ENCODE measurements at places on chromosomes 1 and 21.

GRCh38 chr1:7703321-7704213 is 67.5 kb upstream of the VAMP3 start:
- DNase-seq = no peak

- DNase-seq = no peak
Observed at GRCh38 chr1:189510827-189511226, 966.8 kb downstream of the BRINP3 start.

GRCh38 chr1:56424744-56425493 is 154.4 kb downstream of the PLPP3 start:
- no peak for DNase-seq

- no peak for DNase-seq
Observed at GRCh38 chr1:243364866-243365265, 109.0 kb downstream of the SDCCAG8 start.

GRCh38 chr21:40160911-40161310 is 293.7 kb downstream of the PCP4 start:
- DNase-seq = no peak

- DNase-seq = no peak
Observed at GRCh38 chr1:59410457-59410856, 113.6 kb downstream of the FGGY start.

DNA sequence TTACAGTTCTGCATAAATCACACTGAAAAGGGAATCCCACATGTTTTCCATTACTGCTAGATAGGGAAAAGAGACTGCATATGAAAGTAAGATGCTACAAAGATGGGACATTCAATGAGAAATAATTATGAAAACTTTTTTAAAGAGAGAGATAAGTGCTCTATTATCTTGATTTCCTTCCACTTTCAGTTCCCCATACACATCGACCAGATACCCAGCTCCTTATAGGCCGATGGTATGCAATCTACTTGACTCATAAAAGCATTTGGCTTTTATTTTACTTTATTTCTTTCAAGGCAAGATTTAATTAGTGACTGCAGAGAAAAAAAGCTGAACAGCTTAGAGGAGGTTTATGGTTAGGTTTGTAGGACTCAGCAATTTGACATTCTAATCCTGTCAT is 13.1 kb downstream of the BRINP2 start:
- no peak for DNase-seq

DNA sequence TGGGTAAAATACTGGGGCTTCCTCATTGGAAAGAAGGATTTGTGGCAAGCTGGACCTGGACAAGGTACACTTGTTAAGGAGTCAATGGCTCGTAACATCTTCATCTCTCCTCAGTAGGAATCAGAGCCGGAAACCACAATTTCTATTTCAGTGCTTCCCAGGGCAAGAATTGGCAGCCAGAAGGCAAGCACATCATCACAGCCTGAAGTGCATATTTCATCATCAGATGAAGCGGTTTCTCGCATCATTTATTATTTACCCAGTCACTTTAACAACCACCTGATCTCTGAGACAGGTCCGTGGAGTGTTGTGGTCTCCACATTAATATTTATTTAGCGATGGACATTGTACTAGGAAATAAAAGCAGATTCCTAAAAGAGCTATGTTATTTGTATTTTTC is 55.0 kb downstream of the KCNJ15 start:
- no peak for DNase-seq

- no peak for DNase-seq
Observed at GRCh38 chr1:43511394-43511793, 19.3 kb upstream of the PTPRF start.

DNA sequence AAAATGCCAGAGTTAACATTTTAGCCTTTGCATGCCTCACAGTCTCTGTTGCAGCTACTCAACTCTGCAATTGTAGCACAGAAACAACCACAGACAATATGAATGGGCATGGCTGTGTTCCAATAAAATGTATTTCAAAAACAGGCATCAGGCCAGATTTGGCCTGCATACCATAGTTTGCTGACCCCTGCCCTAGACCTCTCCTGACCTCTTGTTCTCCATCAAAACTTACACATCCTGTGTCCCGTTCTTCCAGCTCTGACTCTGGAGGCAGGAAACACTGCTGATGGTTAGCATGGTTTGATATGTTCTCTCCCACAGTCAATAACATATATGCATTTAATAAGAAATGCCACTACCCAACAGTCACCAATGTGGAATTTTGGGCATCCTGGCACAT is 138.6 kb downstream of the LMX1A start:
- DNase-seq = no peak

- no peak for DNase-seq
Observed at GRCh38 chr1:89578151-89578550, 53.5 kb downstream of the LRRC8B start.

GRCh38 chr1:162405800-162406199 is 6.1 kb downstream of the SH2D1B start:
- DNase-seq = no peak

DNA sequence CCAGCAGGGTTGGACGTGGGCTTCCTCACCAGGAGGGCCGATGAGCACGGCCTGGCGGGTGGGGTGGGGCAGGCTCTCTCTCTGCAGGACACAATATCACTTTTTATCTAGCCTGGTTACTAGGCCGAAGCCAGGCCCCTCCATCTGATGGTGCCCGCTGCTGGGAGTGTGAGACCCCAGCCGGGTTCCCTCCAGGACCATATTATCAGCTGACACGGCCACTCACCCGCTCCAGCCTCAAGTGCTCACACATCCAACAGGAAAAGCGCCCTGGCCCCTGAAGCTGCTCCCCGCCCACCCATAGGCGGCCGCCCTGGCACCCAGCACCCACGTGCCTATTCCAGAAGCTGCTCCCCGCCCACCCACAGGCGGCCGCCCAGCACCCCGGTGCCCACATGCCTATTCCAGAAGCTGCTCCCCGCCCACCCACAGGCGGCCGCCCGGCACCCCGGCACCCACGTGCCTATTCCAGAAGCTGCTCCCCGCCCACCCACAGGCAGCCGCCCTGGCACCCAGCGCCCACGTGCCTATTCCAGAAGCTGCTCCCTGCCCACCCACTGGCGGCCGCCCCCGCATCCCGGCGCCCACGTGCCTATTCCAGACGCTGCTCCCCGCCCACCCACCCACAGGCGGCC is 5.0 kb downstream of the SLC19A1 start:
- no peak for DNase-seq

- DNase-seq = peak; percentile 51
Observed at GRCh38 chr1:17419626-17420328, 19.7 kb downstream of the RCC2 start.

DNA sequence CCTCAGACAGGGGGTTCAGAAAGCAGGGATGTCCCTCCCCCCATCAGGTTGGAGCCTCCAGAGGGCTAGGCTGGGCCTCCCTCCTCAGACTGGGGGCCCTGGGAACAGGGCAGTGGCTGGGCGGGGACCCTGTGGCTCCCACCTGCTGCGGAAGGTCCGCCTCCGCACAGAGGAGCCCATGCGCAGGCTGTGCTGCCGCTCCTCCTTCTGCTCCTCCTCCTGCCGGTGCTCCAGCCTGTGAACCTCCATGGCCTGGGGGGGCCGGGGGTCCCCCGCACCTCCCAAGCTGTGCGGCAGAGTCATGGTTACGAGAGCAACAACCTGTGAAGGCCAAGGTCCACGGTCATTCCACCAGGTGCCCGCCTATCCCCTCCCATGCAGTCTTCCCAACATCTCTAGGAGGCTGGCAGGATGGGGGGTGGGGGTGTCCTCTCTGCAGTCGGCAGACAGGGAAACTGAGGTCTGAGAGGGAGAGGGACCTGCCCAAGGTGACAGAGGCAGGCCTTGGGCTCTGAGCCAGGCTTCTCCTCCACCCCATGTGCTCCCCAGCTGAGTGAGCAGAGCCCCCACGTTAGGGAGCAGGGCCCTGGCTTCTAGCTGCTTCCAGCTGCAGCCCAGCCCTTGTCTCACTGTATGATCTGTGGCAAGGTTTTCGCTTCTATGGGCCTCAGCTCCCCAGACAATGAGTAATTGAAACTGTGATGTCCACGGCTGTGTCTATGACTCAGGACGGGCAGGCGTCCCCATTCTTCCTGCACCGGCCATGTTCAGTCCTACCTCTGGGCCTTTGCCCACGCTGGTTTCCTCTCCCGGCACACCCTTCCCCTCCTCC is 3.4 kb downstream of the MYOM3 start:
- no peak for DNase-seq

GRCh38 chr1:6027591-6027990 is 18.1 kb upstream of the KCNAB2 start:
- no peak for DNase-seq

- DNase-seq = no peak
Observed at GRCh38 chr1:180040034-180040433, 85.4 kb downstream of the CEP350 start.

DNA sequence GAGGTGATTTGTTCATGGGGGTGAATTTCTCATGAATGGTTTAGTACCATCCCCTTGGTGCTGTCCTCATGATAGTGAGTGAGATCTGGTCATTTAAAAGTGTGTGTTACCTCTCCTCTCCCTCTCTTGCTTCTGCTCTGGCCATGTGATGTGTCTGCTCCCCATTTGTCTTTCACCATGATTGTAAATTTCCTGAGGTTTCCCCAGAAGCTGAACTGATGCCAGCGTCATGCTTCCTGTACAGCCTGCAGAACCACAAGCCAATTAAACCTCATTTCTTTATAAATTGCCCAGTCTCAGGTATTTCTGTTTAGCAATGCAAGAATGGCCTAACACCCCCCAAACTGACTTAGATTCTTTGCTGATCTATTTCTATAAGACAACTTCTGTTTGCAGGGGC is 249.4 kb upstream of the B3GALT2 start:
- no peak for DNase-seq

DNA sequence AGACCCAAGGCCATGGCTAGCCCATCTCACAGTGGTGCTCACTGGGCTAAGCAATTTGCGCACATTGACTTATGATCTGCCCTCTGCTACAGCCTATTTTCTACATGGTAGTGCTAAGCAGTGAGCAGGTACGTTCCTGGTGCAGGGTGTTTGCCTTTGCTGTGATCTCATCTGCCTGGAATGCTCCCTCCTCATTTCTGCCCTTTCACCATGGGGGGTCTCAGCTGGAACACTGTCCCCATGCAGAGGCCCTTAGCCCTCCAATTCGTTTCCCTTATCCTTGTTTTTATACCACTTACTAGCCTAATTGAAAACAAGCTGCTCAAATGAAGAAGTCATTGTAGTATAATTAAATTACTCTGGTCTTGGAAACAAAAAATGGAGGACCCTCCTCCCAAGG is 2.0 kb upstream of the B3GALT5 start:
- DNase-seq = no peak

GRCh38 chr1:54051933-54052430 is 1.0 kb downstream of the TMEM59 start:
- no peak for DNase-seq

DNA sequence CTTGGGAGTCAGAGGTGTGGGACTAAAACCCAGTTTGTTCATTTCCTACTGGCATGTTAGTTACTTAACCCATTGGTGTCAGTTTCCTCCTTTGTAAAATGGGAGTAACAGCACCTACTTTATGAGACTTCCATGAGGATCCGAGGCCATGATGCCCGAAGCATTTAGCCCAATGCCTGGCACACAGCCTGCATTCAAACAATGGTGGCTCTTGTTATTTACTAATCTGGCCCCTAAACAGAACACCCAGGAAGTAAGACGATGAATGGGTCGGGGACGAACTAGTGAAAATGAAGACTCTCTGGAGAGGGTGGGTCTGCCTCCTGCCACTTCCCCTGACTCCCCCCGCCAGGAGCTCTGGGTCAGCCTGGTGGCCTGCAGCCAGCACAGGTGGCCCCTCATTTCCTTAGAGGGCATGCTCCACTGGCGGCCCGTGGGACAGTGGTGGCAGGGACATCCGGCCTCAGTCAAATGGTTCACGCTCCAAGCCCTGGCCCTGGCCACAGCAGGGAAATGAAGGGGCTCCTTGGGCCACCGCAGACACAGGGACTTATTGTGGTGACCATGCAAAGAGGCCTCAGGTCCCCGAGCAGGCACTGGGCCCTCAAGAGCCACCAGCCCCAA is 9.5 kb upstream of the TAS1R2 start:
- DNase-seq = no peak

DNA sequence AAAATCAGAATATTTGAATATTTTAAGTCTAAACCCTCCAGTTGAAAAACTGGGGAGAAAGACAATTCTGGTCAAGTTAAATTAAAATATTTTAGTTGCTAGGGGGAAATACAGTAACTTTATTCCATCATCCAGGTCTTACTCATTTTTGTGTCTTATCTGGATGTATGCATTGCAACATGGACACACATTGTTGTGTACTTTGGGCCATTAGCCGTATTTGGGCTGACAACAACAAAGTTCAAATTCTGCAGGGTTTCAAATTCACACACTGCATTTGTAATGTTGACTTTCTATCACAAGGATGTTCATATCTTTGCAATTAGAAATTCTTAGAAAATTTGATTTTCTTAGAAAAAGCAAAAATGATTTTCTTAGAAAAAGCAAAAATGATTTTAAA is 249.3 kb downstream of the BACH1 start:
- no peak for DNase-seq

GRCh38 chr1:243287123-243287460 is 31.3 kb downstream of the SDCCAG8 start:
- DNase-seq = no peak

GRCh38 chr1:93969371-93969770 is 60.1 kb upstream of the GCLM start:
- DNase-seq = no peak

- no peak for DNase-seq
Observed at GRCh38 chr21:42149656-42150473, 69.1 kb upstream of the ABCG1 start.

DNA sequence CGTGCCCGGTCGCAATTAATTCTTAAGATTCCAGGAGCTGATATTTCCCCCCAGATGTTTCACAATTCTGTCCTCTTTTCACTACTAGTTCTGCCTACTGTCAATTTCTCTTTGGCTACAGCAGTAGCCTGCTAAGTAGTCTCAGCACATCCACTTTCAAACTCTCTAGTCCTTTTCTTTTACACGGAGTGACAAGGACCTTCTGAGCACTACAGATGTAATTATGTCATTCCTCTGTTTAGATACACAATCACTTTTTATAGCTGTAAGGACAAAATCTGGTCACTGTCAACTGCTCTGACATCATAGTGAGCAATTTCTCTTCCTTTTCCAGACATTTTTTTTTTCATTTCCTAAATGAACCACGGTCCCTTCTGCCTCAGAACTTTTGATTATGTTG is 421.7 kb upstream of the CHRM3 start:
- no peak for DNase-seq

- no peak for DNase-seq
Observed at GRCh38 chr1:201344206-201345080, 33.0 kb downstream of the TNNT2 start.
